ENCODE measurements at places on chromosomes 1 and 21.
A peak's percentile ranks its signal among the peaks of the same experiment; 100 is the strongest.

DNA sequence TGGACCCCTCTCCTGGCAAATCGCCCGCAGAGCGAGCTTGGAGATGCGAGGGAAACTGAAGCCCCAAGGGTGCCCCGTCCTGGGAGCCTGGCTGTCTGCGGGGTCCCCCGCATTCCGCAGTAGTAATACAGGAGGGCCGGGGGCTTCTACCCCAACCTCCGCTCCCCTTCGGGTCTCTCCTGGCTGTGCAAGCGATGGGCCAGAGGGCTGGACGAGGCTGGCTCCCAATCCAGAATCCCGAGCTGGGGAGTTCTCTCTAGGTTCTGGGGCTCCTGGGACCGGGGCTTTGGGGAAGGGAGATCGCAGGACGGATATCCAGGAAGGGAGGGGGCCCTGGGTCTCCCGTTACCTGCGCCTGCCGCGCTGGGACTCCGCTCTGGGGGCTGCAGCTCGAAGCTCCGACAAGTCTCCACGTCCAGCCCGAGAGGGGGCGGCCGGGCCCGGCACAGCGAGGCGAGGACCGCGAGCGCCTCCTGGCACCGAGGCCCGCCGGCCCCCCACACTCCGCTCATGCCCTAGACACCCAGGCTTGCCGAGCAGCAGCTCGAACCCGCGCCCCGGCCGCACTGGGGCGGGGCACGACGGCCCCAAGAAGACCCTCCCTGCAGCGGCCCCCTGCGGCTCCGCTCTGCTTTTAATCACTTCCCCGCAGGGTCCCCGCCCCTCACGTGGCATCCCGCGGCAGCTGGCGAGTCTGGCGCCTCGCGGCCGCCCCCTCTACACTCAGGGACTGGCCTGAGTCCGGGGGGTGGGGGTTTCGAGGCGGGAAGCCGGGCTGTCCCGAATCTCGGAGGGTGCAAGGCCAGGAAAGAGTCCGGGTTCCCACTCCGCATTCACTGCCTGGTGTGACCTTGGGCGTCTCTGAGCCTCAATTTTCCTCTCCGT lies at the start of gene SYT6:
Gene SYT6 (minus strand): TSS at position 609 of the 885 bp plus-strand sequence. CDS start 97 bp downstream, at position 512.
- no peak for DNase-seq

DNA sequence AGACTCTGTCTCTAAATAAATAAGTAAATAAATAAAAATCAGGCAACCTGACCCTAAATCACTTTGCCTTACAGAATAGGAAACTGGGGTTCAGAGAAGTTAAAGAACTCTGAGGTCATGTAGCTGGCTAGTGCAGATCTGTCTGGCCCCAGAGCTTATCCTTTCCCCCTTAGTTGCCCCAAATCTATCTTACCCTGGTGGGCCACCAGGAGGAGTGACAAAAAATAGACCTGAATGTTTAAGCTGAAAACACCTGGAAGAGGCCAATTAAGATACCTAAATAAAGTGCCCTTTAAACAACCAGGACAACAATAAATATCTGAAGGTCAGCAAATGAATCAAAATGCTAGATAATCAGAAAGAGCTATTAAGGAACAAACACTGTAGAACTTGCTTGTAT lies 59.7 kb downstream of the TEX35 start:
- DNase-seq = no peak

- no peak for DNase-seq
Observed at GRCh38 chr1:18886003-18886335, 16.4 kb downstream of the ALDH4A1 start.

DNA sequence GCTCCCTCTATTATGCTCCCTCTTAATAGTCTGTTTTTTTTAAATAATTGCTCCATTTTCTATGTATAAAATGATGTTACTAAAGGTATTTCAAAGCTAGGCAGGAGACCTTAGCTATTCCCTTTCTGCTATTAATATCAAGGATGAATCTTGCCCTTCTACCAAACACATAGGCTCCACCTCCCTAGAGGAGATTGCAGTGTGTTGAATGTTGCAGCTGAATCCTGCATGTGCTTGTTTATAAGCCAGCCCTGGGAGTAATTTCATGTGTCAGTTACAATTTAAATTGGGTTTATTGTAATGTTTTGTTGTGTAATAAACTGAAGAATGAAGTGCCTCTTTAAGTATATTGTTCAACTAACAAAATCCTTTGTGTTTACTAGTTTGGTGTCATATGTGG lies 66.0 kb downstream of the TMEM200B start:
- DNase-seq = no peak

DNA sequence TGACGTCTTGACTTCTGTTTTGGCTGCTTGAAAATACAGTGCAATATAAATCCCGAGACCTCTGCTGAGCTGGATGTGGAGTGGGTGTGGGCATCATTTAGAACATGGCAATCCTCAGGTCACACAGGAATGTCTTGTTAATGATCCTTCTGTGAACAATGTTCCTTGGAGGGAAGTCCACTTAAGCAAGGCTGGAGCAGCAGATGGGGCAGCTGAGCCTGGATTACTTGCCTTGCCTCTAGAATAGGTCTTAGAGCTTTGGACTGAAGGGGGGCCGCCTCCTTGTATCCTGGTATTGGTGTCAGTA lies 926 bp upstream of the SCMH1 start:
- no peak for DNase-seq

- no peak for DNase-seq
Observed at GRCh38 chr1:161228032-161228431, 2.2 kb downstream of the TOMM40L start.

DNA sequence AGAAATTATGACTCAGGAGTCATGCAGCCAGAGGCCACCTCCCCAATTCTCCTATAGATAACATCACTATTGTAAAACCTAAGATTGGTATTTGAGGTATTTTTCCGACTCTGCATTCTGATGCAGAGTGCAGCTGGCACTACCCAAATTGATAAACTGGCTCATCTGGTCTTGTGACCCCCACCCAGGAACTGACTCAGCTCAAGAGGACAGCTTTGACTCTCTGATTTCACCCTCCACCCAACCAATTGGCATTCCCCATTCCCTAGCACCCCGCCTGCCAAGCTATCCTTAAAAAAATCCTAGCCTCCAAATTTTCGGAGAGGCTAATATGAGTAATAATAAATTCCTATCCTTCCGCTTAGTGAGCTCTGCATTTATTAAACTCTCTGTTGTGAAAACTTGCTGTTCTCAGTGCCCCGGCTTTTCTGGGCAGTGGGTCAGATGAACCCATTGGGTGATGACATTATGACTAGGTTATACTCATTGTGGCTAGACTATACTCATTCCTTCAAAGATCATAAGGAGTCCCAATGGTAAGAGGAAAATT lies 39.4 kb upstream of the EPS15 start:
- DNase-seq = no peak

GRCh38 chr21:25234857-25235801 lies 372.2 kb downstream of the MRPL39 start:
- no peak for DNase-seq

GRCh38 chr1:97093741-97094140 lies 372.2 kb downstream of the PTBP2 start:
- DNase-seq = no peak

DNA sequence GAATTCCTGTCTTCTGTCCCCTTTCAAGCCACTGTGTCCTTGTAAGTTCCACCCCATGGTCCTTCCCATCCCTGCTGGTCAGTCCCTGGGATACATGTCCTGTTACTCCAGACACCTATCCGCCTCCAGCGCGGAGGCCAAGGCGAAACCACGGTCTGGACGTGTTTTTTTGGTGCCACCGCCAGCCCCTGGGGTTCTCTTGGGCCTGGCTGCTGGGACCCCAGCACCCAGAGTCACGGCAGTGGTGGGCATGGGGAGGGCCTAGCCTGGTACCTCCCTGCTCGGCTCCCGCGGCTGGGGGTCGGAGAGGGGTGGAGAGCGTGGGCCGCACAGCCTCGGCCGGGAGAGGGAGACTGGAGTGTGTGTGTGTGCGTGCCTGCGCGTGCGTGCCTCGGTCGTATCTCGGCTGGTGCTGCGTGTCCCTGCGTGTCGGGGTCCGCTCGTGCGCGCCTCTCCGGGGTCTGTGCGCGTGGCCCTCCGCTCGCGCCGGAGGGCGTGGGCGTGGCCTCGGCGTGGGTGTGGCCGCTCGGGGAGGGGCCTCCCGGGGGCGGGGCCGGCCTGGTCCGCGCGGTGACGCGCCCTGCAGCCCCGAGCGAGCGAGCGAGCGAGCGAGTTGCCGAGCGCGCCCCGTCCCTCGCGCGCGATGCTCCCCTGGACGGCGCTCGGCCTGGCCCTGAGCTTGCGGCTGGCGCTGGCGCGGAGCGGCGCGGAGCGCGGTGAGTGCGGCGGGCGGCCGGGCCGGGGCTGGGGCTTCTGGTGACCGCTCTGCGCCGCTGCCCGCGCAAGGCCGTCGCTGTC lies at the start of gene VWA1:
Gene VWA1 (plus strand): TSS at position 585 of the 798 bp plus-strand sequence. CDS start 59 bp downstream, at position 644.
- DNase-seq = peak; percentile 50

GRCh38 chr1:24536391-24536840 lies 19.5 kb upstream of the NCMAP start:
- DNase-seq = peak; percentile 71

GRCh38 chr1:13702425-13703127 lies 2.6 kb downstream of the PRDM2 start:
- peak; percentile 68 for DNase-seq

GRCh38 chr1:55213885-55214211 lies 1.3 kb downstream of the USP24 start:
- DNase-seq = no peak

DNA sequence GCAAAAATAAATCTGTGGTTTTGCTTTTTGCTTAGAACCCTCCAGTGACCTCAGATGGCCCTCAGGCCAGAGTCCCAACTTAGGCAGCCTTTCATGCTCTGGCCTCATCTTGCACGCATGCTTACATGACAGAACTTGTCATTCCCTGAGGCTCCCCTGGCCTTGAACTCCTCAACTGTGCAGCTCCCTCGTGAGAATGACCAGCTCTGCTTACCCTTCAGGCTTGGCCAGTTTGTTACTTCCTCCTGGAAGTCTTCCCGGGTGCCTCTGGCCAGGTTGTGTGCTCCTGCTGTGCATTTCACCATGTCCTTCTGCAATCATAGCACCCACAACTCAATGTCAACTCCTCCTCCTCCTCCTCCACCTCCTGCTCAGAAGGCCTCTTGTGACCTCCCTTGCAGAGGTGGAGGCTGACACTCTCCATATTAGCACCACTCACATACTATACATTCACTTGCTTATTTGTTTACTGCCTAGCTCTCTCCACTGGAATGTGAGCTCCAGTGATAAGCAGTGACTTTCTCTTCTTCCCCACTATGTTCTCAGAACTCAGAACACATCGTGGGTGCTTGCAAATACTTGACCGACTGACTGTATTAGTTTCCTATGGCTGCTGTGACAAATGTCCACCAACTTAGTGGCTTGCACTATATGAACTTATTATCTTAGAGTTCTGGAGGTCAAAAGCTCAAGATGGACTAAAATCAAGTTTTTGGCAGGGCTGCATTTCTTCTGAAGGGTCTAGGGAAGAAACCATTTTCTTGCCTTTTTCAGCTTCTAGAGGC lies 41.9 kb downstream of the RCSD1 start:
- no peak for DNase-seq

DNA sequence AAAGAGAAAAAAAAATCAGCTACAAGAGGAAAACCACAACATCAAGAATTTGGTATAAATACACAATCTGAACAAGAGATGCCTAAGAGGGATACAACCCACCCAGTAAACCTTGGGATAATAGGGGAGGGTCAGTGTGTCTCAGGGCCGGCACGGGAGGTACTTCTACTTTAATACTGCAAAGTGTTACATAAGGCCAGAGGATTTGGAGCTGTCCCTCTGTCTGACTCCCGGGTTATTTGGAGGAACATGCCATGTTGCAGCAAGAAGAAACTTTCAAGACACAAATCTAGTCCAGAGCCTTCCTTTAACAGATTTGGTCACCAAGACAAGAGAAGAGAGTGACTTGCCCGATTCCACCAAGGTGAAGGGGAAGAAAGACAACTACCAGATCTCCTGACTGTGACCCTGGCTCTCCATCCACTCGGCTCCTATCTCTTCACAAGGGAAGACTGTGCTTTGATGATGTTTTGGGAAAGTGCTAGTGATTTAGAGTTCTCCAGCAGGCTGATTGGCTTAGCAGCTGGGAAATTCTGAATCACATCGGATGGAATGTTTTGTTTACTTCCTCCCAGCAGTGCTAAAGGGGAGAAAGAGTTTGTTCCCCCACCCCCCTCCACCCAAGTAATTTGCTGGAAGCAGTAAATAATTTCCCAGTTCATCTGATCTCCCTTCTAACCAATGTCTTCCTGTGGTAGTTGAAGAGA lies 29.3 kb downstream of the SGIP1 start:
- no peak for DNase-seq

DNA sequence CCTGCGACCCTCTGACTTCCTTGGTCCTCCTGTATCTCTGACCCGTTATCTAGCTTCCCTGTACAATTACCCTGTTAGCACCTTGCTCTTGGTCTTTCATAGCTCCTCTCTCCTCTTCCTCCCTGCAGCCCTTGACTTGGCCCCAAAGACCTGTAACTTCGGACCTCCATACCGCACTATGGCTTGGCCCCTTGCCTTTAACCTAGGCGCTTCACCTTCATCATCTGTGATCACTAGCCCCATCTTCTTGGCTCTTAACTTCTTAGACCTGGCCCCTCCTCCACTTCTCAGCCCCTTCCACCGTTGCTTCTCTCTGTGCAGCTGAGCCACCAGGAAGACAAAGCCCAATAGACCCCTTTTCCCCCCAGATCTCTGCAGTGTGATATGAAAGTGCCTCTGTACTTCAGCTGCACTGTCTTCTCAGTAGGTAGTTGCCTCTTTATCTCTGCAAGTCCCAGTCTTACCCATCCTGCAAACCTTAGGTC lies 740 bp downstream of the ZNF691 start:
- no peak for DNase-seq

DNA sequence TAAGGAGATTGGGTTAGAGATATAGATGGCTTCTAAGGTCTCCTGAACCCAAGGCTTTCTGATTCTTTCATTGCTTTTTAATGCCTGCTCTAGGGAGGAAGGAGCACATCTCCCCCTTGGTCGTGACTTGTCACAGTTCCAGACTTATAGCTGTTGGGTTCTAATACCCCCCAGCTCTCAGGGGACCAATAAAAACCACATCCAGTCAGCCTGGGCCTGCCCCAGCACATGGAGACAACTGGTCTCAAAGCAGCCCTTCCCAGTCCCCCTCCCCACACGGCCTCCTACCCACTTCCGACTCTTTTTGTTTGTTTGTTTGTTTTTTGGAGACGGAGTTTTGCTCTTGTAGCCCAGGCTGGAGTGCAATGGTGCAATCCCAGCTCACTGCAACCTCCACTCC lies 23.3 kb downstream of the QSOX1 start:
- DNase-seq = no peak

- DNase-seq = no peak
Observed at GRCh38 chr1:96865731-96866685, 144.4 kb downstream of the PTBP2 start.

GRCh38 chr21:45326169-45326851 lies 38.6 kb upstream of the POFUT2 start:
- DNase-seq = no peak

GRCh38 chr1:207883660-207884250 lies 27.2 kb downstream of the CD34 start:
- no peak for DNase-seq

DNA sequence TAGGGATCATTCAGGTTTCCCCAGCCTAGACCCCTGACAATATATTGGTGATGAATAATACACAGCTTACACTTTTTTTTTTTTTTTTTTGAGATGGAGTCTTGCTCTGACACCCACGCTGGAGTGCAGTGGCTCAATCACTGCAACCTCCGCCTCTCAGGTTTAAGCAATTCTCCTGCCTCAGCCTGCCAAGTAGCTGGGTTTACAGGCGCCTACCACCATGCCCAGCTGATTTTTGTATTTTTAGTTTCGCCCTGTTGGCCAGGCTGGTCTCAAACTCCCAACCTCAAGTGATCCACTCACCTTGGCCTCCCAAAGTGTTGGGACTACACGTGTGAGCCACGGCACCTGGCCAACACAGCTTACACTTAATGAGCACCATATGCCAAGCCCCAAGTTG lies 7.2 kb downstream of the VASH2 start:
- no peak for DNase-seq

- DNase-seq = no peak
Observed at GRCh38 chr1:187336441-187337168, 507.9 kb downstream of the PLA2G4A start.

All from effector memory CD8-positive, alpha-beta T cell (primary cell).